ENCODE measurements at places on chromosomes 7 and 10.

- no peak for DNase-seq
Measured at GRCh38 chr7:8037151-8037550, 68.6 kb downstream of the GLCCI1 start.

- DNase-seq = no peak
Measured at GRCh38 chr7:24825931-24826661, 68.8 kb upstream of the GSDME start.

GRCh38 chr10:131179361-131179760, 132.2 kb downstream of the TCERG1L start:
- DNase-seq = no peak

- DNase-seq = no peak
Measured at GRCh38 chr10:69241575-69241974, 21.4 kb downstream of the HKDC1 start.

GRCh38 chr10:96922978-96923948, 91.2 kb downstream of the LCOR start:
- DNase-seq = no peak

- DNase-seq = no peak
Measured at GRCh38 chr7:22302951-22303423, 54.0 kb downstream of the RAPGEF5 start.

- DNase-seq = no peak
Measured at GRCh38 chr10:99775850-99776249, 6.6 kb upstream of the ABCC2 start.

DNA sequence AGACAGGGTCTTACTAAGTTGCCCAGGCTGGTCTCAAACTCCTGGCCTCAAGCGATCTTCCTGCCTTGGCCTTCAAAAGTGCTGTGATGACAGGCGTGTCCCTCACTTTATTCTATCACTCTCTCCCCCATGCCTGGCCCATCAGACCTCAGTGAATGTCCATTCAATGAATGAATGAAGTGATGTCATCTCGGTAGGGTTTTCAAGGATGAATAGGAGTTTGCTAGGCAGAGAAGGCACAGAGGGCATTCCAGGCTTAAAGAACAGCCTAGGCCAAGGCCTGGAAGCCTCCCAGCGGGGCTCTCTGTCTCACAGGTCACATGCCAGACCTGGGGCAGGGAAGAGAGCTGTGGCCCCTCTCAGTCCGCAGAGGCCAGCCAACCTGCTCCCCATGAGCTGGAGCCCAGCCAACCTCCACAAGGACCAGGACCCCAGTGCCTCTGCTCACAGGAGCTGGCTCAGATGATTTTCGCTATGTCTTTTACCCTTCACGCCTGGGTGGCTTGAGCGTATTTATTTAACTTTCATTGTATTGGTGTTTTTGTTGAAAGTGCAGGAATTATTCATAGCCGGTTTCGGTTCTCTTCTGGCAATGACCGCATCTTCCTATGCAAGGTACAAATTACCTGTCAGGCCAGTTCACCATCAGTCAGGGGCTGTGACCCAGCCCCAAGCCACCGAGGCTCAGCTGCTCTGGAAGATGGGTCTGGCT, 11.8 kb upstream of the TNRC18 start:
- DNase-seq = no peak

DNA sequence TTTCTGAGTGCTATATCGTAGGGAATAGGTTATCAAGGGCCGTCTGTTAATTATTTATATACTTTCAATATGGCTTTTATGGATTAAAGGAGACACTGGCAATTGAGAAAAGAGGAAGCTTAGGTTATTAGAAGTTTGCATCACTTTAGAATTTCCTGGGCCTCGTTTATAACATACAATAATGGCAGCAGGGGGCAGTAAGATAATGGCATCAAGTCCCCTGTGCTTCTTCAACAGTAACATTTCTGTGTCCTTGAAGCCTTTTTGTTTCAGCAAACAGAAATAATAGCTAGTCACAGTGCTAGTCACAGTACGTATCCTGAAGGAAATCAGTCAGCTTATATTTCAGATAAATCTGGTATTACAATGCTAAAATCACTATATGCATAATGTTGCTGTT, 41.9 kb downstream of the SPAM1 start:
- DNase-seq = no peak

DNA sequence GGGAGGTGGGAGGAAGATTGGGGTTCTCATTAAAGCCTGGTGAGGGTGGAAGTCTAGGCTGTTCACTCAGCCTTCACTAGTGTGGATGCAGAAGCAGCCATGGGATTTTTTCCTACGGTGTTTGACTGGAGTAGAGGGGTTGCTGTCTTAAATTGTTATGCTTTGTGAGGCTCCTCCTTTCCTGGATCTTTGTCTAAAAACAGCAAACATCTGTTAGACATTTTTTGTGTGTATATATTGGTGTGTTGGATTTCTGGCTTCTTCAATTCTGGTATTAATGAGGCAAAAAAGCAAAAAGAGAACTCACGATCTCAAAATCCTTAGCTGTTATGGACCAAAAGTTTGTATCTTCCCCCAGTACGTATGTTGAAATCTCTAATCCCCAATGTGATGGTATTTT, 28.2 kb downstream of the MEOX2 start:
- DNase-seq = no peak

GRCh38 chr7:148395352-148395811, 195.2 kb upstream of the C7orf33 start:
- DNase-seq = no peak

DNA sequence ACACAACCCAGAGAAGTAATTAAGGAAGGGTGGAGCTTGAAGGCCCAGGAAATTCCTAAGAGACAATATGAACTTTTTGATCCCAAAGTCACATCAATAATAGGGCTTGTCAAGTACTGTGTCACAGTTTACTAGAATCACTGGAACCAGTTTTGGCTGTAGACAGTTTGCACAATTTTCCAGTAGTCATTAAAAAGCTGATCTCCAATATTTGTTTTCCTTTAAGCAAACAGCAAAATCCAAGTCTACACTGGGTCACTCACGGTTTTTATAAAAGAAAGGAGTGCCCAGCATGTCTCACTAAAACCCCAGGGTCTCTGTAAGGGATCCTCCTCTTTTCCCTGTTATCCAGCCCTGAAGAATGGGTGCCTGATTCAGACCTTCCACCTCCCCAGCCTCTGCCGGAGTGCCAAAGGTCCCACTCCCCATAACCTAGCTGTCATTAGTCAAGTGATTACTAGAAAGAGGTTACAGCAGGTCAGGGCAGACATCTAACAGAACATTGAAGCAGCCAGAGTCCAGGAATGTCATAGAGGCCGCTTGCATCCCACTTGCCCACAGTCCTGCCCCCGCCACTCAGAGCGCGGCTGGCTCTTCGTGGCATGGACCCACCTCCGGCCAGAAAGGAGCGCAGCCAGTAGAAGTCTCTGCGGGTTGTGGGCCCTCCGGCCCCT, 552 bp downstream of the SLC25A16 start:
- no peak for DNase-seq

- no peak for DNase-seq
Measured at GRCh38 chr10:68302503-68302823, 29.4 kb upstream of the HNRNPH3 start.

DNA sequence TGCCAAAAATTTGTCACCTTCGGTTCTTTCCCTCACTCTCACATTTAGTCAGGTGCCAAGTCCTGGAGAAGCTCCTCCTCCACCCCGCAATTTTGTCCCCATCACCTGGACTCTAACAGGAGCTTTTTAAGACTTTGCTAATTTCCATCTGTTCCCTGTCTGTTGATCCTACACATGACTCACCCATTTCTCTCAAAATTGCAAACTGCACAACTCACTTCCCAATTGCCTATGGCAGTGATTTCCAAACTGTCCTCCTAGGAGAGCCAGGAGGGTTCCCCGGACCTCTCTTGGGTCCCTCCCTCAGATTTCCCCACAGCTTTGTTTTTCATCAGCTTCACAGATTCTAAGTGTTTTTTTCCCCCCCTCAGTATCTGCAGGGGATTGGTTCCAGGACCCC, 120.3 kb downstream of the WNT2 start:
- DNase-seq = no peak

GRCh38 chr10:69332278-69333010, 54.1 kb downstream of the HK1 start:
- DNase-seq = no peak

- no peak for DNase-seq
Measured at GRCh38 chr7:30727061-30727945, 24.6 kb upstream of the INMT start.

- no peak for DNase-seq
Measured at GRCh38 chr7:105297985-105298384, 90.7 kb downstream of the SRPK2 start.

GRCh38 chr7:83456413-83456812, 192.5 kb downstream of the SEMA3E start:
- DNase-seq = no peak

DNA sequence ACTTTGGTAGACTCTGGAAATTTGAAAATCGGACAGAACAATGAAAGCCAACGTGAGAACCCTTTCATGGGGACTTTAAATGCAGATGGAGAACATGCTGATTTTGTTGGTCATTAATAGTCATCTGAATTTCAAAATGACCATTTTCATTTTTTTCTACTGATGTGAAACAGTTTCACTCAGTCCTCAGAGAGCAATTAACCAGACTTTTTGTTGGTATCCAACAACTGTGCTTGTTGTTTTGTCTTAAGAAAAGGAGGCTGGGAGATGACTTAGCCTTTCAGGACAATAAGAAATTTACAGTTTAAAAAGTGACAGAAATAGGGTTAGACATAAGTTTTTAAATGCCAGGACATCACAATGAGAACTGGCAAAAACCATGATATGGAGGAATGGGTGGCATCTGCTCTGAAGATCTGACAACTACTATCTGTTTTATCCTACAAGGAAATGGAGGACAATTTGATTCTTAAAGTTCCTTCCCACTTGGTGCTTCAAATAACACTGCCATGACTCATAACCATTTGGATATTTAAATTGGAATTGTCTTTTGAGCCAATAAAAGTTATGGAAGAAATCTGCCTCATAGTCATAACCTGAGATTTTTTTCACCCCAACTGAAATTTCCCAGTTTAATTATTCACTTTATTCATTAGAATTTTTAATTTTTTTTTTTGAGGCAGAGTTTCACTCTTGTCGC, 87.2 kb upstream of the HPS1 start:
- DNase-seq = no peak

- DNase-seq = no peak
Measured at GRCh38 chr7:8531991-8532515, 98.6 kb downstream of the NXPH1 start.

DNA sequence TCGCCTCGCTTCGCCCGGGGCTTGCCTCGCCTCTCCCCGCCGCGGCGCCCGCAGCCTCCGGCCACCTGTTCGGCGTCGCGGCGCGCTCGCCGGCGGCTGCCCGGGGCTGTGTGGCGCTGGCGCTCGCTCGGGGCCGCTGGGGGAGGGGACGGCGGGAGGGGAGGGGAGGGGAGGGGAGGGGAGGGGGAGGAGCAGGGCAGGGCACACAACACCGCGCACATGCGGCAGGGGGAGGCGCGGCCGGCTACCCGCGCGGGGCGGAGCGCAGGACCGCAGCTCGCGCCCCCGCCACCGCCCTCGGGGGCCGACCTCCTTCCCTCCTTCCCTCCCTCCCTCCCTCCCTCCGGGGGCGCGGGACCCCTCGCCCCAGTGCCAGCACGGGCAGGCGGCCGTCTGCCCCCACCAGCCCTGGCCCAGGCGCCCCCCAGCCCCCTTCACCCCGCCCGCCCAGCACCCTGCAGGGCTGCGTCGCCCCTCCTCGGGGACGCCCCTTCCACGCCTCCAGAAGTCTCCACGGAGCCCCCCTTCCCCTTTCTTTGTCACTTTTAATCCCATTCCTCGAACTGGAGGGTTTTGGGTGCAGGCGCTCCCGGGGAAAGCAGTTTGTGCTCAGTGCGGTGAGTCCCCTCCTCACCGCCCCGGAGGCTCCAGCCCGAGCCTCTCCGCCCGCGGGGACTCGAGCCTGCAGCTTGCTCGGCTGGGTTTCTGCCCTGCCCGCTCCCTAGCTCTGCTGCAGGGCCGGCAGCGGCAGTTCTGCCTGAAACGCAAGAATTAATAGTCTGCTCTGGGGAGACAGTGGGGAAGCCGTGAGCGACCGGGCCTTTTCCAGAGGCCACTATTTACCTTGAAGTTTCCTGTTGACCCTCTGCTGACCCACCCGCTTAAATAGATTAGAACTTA, at the start of gene PARD3:
Gene PARD3 (minus strand): TSS at position 112 of the 900 bp plus-strand sequence. CDS start 301 bp downstream, outside the sequence.
- DNase-seq = no peak

DNA sequence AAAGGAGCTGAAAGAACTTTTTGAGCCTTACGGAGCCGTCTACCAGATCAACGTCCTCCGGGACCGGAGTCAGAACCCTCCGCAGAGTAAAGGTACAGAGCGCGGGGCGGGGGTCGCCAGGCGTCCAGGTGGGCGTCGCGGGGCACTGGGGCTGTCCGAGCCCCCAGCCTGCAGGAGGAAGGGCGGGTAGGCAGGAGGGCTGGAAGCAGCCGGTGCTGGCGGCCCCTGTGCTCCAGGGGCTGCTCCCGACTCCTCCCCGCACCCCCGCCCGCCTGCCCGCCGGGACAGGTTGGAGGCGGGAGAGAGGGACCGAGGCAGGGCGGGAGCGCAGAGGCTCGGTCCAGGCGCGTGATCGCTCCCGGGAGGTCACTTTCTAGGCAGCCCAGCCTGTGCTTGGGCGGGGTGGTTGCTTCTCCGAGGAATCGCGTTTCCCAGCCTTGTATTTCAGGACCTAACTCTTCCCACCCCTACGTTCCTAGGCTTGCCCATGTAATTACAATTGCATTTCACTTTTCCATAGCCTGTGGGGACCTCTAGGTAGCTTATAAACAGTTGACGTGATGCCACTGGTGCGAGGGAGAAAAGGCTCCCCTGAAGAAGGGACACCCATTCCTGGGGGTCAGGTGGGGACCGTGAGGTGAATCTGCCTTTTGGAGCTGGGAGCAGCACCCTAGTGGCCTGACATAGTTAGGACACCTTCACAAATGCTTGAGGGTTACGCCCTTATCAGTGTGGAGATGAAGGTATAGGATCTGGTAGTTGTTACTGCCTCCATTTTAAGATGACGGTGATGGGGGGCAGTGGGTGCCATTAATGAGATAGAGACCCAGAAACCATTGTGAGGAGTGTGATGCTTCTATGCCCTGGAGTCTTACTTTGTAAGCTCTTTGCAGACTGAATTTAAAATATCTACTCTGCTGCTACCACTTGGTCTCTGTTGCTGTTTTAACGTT, 148.2 kb downstream of the CELF2 start:
- DNase-seq = peak; percentile 51

DNA sequence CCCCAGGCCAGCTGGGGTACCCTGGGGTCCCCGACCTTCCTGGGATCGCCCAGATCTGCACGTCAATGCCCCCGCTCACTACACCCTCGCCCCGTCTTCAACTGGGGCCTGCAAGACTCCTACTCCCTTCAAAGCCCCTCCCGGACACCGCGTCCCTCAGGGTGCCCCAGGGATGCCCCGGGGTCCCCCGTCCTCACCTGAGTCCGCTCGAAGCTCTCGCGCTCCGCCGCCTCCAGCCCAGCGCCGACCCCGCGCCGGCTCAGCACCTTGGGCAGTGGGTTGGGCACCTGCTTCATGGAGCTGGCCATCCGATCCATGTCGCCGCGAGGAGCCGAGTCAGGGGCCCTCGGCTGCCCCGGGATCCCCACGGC, at the start of gene HIP1:
Gene HIP1 (minus strand): TSS at position 338 of the 371 bp plus-strand sequence. CDS start 21 bp downstream, at position 317.
- no peak for DNase-seq

DNA sequence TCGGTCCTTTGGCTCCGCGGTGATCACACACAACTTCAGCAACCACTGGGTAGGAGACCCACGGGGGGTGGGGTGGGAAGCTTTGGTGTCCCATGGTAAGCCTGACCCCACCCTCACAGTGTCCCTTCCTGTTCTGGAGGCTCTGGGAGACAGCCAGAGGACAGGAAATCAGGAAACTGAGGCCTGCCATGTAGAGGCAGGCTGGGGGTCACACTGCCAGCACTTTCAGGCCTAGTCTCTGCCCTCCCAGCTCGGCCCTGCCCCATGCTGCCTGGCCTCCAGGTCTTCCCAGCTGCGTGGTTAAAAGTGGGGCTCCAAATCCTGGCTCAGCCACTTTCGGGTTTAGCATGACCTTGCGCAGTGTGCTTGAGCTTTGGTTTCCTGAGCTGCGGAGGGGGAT, 10.9 kb downstream of the AQP1 start:
- DNase-seq = no peak

Measured in stimulated activated CD4-positive, alpha-beta T cell treated with anti-CD3 and anti-CD28 coated beads, Interleukin-12 subunit alpha, Interleukin-12 subunit beta, amount 100 ng/mL, for 24 hours (primary cell).